ENCODE measurements at places on chromosomes 12 and 14.

DNA sequence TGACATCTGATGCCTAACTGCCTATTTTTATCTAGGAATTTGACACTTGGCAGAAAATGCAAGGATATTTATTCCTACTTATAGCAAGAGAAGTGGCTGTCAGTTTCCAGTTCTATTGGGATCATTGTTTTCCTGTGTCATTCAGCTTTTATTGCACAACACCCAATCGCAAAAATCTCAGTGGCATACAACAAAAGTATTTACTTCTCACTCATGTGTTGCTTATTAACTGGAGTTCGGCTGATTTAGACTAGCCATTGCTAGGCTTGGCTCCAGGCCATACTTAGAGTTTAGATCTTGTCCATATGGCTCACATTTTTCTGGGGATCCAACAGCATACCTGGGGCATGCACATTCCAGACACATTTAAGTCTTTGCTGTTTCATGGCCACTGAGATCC lies 218.6 kb upstream of the SYT1 start:
- no peak for DNase-seq

DNA sequence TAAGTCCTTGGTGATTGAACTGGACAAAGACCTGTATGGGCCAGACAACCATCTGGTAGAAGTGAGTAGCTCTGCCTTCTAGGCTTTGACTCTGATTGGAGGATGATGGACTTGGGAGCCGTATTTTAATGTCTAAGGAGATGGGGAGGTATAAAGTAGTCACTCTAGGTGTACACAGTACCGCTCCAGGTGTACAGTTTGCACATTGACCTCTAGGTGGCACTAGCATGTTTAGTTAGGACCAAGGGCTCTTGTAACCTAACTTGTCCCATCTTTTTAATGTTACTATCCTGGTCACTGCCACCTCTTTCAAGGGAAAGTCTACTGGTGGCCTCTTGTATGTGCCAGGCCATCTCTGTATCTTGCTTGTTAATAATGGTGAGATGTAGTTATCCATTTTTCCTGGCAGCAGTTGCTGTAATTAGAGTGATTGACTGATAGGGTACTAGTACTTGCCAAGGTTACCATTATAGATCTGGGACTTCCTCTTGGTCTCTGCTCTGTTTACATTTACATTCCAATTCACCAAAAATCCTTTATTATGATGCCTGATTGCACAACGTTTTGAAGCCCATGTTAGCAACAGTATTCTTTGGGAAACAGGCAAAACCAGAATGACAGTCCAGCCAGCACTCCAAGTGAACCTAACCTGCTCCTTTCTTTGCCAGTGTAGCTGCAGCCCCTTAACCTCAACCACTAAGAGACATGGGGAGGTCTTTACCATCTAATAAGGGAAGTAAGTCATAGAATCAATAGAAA lies 3.6 kb downstream of the SMARCD1 start:
- no peak for DNase-seq

DNA sequence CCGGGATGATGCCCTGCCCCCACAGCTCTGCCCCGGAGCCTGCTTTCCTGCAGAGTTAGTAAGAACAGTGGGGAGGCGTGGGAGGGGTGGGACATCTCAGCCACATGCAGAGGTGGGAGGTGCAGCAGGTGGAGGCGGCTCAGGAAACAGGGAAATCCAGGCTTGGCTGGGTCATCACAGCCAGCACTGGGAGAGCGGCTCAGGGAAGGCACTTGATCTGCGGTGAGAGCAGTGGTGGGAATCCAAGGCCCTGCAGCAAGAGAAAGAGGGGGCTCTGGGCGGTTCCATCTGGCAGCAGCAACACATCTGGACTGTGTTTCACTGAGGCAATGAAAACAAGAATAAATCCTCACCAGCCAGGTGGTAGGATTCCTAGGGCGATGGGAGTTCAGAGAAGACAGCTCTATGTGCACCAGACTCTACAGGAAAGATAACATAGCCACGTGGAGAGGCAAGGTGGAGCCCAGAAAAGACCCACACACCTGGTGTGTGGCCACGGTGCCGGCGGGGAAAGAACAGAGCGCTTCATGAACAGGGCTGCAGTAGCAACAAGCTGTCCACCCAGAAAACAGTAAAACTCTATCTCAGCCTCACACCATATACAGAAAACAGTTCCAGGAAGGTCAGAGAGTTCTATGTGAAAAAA lies 57.6 kb downstream of the CCDC85C start:
- DNase-seq, result no peak

DNA sequence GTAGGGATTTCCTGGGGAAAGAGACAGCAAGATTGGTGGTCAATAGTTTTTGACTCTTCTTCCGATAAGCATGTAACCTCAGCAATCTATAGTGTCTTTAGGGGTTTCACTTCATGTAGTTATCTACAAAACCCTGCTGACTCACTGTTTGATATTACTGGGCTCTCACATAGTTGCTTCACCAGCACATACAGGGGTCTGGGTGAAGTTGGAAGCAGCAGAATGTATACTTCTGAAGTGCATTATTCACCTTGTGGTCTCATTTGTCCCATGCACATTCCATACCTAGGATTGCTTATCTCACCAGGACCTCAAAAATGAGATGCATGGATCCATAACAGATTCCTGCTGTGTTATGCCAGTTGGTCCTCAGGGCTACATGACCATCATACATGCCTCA lies 280.0 kb downstream of the LRIG3 start:
- no peak for DNase-seq

DNA sequence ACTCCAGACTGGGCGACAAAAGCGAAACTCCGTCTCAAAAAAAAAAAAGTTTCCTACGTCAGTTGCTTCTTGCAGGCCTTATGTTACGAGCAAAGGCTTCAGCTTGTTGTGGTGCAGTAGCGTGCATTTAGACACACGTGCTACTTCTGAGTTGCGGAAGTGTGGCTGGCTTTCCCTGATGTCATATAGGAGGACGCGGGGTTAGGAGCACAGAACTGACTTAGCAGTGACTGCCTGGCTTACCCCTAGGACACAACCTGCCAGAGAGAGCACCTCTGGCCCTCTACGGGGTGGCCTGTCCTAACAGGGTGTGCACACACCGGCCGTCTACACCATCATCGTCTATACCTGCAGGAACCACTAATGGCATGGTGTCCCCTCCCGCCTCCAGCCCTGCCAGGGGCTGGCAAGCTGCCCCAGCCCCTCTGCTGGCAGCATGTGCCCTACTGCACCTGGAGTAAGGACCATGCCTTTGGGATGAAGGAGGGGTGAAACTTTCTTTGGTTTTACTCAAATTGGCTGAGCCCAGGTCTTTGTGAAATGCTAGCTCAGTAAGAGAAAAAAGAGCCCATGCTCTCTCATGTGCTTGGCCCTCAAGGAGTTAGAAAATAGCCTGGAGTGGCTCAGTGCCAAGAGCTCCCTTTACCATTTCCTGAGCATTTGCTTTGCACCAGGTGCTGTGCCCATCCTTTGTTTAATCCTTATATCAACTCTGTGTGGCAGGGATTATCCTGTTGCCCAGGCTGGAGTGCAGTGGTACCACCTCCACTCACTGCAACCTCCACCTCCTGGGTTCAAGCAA lies 1.7 kb upstream of the GPR68 start:
- no peak for DNase-seq

DNA sequence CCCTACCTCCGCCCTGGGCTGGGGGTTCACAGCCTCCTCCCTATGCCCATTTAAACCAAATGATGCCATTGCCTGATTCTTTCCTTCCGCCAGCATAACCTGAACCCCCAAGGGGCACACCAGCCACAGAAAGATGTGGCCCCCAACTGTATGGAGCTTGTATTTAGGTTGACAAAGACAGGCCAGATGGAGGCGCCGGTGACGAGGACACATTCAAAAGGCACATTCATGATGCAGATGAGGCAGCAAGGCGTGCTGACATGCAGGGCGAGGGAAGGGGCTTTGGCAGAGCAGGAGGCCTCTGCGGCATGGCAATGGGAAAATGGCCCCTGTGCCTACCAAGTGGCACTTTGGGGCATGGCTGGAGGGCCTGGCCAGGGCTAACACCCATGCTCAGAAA lies 112.2 kb downstream of the RFLNA start:
- DNase-seq, result no peak

GRCh38 chr12:19489168-19489567 lies 49.9 kb downstream of the AEBP2 start:
- no peak for DNase-seq

- no peak for DNase-seq
Measured at GRCh38 chr12:25797949-25798348, 160.5 kb upstream of the RASSF8 start.

- DNase-seq, result no peak
Measured at GRCh38 chr12:70774055-70774454, 136.8 kb upstream of the PTPRB start.

DNA sequence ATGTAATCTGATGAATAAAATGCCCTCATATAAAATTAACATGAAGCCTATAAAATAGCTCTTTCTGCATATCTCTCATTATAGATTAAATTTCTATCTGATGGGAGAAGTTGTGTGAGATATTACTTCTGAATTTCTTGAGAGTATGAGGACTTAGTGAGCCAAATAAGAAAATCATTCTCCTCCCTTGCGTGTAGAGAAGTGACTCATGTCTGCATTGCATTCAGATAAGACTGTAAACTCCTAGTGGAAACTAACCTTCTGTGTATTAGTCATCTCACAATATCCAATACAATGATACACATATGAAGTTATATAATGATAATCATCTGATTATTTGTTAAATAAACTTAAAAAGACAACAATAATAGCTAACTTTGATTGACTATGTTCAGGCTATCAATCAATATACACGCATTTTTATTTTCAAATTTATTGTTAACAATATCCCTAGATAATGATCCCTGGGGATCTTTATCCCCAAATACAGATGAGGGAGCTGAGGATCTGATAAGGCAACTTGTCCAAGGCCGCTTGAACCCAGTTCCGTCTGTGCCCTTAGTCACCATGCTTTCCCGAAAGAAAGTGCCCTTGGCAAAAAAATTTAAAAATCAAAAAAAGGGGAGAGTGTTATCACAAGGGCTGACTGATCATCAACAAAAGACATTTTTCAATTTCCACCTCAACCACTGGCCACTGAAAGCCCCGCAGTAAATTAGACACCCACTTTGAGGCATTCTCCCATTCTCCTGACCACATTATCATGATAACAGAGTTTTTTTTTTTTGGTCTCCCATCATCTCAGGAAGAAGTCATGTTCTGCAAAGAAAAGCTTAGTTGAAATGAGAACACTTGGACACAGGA lies 189.2 kb upstream of the RASSF8 start:
- no peak for DNase-seq

- no peak for DNase-seq
Measured at GRCh38 chr14:54674046-54674741, 107.3 kb downstream of the SAMD4A start.

GRCh38 chr14:92651106-92651757 lies 97.2 kb downstream of the LGMN start:
- DNase-seq, result no peak

DNA sequence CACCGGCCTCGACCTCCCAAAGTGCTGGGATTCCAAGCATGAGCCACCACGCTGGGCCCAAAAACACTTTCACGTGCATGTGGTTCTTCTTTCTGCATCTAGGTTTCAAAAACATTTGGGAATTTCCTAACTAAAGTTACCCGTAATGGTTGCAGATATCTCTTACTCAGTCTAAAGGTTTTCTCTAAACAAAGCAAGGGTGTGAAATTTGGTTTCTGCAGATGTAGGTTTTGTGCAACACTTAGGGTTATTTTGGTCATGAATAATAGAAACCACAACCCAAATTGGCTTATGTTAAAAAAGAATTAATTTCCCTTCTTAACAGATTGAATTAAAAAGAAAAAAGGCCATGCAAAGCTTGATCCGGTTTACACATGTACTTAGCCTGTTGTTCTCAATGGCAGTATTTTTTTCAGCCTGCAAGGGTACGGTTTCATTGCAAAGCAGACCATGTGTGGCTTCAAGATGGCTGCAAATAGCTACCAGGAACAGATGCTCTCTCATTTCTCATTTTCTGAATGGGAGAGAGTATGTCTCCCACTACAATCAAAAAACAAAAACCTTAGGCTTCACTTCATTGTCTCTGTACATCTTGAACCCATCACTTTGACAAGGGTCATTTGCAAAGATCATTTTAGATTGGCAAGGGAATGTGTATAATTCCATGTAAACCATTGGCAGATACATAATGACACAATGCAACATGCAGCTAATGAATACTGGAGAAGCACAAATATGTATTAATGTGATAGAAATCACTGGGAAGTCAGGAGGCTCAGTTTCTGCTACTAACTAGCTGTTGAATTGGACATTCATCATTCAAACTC lies 491.2 kb upstream of the FLRT2 start:
- no peak for DNase-seq

GRCh38 chr14:72904840-72905561 lies 11.1 kb upstream of the DPF3 start:
- no peak for DNase-seq

GRCh38 chr14:19771895-19772430 lies 1.3 kb upstream of the OR4M1 start:
- no peak for DNase-seq

GRCh38 chr14:50352584-50352983 lies 40.5 kb downstream of the DMAC2L start:
- no peak for DNase-seq

- DNase-seq, result no peak
Measured at GRCh38 chr14:96676166-96676565, 121.0 kb upstream of the VRK1 start.

DNA sequence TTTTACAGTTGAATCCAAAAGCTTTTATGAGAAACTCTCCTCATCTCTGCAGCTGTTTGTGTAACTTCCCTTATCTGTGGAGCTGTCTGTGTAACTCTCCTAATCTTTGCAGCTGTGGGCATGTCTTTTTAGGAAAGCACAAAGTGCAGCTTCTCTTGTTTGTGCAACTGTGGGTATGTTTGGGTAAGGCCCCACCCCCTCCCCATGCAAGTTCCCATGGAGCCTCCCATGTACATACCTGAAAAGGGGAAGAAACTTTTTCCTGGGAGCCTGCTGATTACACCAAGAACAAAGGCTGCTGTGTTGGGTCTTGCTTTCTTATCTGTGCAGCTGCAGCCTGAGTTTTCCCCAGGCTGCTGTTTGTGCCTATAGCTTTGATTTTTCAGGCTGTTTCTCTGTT lies 42.7 kb upstream of the CDKN3 start:
- no peak for DNase-seq

GRCh38 chr12:54958048-54958658 lies 26.4 kb downstream of the TESPA1 start:
- DNase-seq, result no peak

- DNase-seq, result no peak
Measured at GRCh38 chr12:69070319-69071090, 137.5 kb upstream of the CPM start.

- DNase-seq, result no peak
Measured at GRCh38 chr12:116171549-116171948, 105.9 kb downstream of the MED13L start.

- DNase-seq, result no peak
Measured at GRCh38 chr14:31787377-31787776, 226.2 kb downstream of the NUBPL start.

DNA sequence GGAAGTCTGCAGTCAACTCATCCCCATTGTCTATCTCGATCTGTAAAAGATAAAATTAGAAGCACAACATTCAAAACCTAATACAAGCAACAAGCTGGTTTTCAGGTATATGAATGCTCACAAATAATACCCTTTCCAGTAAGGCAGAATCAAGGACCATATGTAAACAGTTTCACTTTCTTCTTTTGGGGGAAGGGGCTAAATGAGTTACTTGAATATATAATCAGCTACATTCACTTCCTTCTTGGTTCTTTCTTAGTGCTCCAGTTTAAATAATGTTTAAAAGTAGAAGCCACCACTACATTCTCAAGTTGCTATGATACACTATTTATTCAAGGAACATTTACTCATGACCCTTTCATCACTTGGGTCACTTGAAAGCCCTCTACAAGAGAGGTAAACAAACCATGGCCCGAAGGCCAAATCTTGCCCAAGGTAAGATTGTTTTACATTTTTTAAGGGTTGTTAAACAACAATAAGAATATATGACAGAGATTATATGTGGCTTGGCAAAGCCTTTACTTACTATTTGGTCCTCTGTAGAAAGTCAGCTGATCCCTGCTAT lies 10.3 kb downstream of the TWF1 start:
- DNase-seq, result no peak

Data from cortex of kidney (tissue), 1 donor.